ENCODE measurements at places on chromosomes 5 and 9.

DNA sequence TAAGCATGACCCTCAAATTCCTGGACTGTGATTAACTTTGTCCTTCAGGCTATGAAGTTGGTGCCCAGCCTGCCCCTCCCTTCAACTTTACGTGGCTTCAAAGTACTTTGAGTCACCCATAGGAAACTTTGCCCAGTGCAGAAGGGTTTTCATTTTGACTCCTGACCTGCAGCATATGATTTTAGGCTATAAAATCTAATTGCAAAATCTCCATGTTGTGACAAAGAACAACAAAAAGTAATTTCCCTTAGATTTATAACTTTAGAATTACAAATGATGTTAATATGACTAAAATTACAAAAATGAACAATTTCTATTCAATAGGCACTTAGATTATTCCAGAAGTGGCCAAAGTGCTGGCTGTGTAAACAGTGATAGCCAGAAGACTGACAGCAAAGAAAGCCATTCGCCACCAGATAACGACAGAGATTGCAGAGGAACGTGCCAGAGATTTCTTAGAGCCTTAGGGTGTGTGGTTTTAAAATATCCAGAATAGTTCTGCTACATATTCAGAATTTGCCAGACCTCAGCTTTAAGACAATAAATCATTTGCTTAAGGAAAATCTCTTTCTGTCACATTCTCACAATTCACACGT, 197.4 kb downstream of the SEMA5A start:
- DNase-seq: peak; percentile 85

- no peak for DNase-seq
These were observed 552.6 kb downstream of the CCDC171 start for GRCh38 chr9:16105168-16106020.

DNA sequence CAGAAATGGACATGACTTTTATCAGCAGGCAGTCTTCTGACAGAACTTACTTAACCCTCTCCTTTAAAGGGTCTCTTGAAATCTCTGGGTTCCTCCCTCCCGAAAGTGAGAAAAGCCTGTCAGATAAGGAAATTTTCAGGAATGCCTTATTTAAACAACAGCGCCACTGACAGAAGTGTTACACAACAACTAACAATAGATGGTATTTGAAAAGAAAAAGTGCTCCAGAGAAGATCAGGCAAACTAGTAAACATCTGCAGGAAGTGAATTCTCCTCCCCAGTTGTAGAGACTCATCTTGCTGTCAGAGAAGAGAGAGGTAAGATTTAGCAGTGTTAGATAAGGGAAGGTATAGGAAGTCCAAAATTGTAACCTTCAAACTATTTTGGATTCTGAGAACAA, 107.2 kb upstream of the NFIL3 start:
- no peak for DNase-seq

GRCh38 chr5:149793256-149793550, 63.1 kb downstream of the PPARGC1B start:
- no peak for DNase-seq

DNA sequence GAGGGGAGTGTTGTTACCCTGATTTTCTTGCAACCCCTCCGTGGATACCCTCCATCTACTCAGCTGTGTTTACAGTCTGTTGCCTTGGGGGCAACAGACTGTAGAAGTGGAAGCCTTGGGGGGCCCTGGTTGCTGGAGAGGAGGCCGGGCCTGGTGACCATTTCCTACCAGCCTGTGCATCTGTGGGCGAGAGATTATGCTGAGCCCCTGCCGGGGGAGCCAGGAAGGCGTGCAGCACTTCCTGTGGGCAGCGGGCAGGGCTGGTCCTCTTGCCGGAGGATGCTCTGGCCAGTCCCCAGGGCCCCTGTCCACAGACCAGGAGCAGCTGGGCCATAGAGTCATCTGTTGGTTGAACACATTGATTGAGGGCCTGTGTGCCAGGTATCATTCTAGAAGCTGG, 11.1 kb downstream of the ERGIC1 start:
- DNase-seq: no peak

- no peak for DNase-seq
These were observed at the start of gene TRIM7 for GRCh38 chr5:181204826-181205760. TRIM7 (minus strand) TSS chr5:181205196; CDS start chr5:181205110, 86 bp downstream.

DNA sequence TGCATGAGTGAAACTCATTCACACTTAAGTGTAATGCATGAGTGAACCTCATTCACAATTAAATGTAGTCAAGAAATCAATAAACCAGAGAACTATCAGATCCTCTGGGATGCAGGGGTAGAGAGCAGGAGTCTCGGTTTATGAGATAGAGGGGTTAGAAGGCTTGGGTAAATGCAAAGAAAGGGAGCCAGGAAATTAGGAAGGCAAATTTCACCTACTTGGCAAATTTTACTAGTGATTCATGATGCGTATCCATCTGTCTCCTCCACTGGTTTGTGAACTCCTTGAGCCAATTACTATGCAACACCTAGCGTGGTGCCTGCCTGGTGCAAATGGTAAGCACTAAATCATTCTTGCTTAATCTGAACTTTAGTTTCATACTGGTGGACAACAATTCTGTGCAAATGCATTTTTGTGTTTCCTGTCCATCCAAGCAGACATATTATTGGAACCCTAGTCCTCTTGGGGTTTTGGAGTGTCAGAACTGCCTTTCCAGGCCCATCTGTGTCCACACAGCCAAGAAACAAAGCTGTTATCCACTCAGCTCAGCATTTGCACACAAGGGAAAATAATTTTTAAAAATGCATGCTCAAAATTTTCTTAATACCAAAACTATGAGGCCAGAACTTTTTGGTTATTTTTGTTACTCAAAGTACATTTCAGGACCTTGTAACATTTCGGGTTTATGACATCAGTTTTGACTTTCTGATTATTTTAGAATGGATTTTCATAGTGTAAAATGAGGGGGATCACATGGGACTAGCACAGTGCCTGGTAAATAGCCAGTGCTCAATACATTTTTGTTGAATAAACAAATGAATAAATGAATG, 5.2 kb downstream of the HAPLN1 start:
- DNase-seq: no peak
